CD8-positive, alpha-beta memory T cell (primary cell): ENCODE measurements at places on chromosomes 13 and 19.

GRCh38 chr19:2636897-2637683, 65.4 kb downstream of the GNG7 start:
- DNase-seq: peak; percentile 68

GRCh38 chr13:57740719-57741118, 109.2 kb downstream of the PCDH17 start:
- DNase-seq: no peak

GRCh38 chr13:88042489-88042888, 371.3 kb downstream of the SLITRK5 start:
- DNase-seq: no peak

GRCh38 chr13:73809561-73809960, 324.6 kb downstream of the KLF12 start:
- no peak for DNase-seq

DNA sequence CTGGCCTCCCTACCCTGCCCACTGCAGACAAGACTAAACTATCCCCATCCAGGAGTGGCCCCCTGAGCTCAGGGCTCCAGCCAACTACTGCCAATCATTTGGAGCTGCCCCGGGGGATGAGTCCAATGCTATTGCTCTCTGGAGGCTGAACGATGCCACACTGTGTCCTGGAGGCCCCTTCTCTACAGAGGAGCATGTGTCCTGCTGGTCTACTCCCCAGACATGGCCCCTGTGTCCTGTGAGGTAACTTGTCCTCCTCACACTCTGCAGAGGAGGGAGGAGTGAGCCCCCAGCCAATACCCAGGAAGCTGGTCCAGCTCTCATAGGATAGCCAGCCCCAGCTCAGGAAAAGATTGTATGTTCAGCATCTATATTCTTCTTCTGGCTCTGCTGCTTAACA, 159.1 kb upstream of the GPR12 start:
- DNase-seq: no peak

GRCh38 chr13:43124490-43124889, 101.1 kb downstream of the DNAJC15 start:
- no peak for DNase-seq

DNA sequence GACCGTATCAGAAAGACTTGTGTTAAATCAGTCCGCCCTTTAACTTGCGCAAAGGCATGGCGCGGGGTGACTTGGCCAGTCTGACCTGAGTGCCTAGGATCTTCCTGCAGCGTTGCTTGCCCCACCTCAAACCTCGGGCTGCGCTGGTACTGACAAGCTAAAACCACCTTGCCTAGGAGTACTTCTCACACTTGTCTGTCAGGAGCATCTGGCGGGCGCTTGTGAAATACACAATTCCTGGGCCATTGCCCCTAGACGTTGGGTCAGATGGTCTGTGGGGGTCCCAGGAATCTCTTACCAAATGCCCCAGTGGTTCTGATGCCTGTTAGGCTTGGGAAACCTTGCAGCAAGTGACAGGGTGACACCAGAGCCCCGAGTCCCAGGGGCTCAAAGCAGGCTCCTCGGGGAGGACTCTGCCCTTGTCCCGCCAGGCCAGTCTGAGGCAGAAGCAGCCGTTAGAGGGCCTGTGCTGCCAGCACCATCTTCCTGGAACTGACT, 12.9 kb downstream of the CEBPG start:
- no peak for DNase-seq

DNA sequence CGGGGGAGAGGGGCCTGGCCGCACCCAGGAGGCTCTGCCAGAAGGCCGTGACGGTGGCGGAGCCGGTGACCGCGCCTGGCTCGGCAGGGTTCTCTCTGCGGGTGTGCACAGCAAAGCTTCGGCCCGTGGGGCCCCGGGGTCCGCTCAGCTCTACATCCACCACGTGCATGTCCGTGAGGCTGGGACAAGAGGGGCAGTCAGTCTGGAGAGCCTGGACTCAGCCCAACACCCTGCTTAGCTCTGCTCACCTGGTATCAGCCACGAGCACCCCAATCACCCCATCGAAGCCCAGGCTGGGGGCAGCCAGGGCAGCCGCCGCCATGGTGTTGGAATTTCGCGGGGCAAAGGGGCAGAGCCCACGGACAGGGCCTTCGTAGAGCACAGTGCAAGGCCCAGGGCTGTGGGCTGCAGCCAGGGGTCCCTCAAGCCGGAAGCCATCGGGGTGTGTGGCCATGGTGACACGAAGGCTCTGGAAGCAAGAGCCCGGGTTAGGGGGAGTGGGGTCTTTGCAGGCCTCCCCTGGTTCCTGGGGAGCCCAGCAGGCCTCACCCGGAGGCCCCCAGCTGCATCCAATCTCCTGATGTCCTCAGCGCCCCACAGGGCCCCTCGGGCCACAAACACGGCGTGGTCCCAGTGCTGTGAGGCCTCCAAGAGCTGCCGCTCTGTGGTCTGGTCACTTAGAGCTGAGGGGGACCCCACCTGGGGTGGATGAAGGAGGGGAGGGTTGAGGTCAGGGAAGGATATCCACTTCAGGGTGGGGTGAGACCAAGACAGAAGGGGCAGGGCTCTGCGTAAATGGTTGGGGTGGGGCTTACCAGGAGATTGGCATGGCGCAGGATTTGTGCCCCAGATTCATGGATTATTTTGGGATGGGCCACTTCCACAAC, 1.4 kb downstream of the ASPDH start:
- DNase-seq: no peak

DNA sequence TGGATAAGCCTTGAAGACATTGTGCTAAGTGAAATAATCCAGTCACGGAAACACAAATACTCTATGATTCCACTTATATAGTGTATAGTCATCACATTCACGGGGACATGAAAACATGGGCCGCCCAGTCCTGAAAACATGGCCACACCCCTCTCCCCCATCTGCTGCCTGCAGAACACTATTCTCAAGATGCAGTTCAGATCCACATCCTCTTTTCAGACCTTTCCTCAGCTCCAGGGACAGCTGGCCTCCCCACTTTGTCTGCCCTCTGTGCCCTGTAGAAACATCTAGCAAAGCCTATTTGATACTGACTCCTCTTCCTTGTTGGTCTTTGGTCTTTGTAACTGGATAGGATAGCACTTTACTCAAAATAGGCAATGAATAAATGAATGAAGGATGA, 8.3 kb downstream of the RFX2 start:
- no peak for DNase-seq

DNA sequence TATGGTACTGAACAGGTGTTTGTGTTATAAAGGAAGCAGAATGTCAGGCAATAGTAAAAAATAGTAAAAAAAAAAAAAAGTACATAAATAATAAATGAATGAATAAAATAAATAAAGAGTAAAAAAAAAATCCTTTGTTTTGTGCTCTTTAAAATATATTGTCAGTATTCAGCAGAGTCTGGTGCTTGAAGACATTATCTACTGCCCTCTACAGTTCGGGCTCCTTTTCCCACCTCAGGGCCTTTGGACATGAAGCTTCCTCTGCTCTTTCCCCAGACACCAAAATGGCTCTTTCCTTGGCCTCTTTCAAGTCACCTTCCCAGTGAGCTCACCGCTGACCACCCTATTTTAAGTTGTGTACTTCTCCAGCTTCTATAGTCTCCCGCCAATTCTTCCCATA, 137.5 kb downstream of the TNFRSF19 start:
- no peak for DNase-seq

- no peak for DNase-seq
Observed at GRCh38 chr13:102369302-102369701, 32.5 kb downstream of the FGF14 start.

DNA sequence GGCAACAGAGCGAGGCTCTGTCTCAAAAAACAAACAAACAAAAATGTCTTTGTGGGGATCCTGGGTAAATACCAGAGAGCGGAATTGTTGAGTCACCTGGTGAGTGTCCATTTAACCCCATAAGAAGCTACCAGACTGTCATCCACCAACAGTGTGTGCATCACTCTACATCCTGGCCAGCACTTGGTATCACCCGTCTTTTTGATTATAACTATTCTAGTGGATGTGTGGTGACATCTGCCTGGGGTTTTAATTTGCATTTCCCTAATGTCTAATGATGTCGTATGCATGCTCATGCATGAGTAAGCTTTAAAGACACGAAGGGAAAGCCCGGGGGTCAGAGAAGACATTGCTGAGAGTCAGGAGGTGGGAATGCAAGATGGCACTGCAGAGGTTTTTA, 126.7 kb upstream of the MRI1 start:
- no peak for DNase-seq

DNA sequence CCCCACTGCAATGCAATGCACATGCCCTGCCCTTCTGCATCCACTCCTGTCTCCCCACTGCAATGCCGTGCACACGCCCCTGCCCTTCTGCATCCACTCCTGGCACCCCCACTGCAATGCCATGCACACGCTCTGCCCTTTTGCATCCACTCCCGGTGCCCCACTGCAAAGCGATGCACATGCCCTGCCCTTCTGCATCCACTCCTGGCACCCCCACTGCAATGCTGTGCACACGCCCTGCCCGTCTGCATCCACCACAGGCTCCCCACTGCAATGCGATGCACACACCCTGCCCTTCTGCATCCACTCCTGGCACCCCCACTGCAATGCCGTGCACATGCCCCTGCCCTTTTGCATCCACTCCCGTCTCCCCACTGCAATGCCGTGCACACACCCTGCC, 98.1 kb downstream of the KCTD15 start:
- no peak for DNase-seq

DNA sequence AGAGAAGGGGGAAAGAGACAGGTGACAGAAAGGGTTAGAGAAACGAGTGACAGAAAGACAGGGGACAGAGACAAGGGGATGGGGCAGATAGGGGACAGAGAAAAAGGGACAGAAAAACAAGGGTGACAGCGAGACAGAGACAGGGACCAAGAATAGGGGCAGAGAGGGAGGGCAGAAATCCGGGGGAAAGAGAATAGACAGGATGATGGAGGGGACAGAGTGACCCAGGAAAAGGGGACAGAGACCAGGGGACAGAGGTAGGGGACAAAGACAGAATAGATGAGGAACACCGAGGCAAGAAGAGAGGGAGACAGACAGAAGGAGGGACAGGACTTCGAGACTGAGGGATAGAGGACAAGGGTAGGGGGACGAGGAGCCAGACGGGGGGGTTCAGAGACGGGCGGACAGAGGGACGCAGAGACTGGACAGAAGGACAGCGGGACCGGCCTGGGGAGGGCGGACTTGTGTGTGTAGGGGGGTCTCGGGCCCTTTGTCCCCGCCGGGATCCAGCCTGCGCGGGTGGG, 593 bp downstream of the CADM4 start:
- DNase-seq: no peak

- DNase-seq: no peak
Observed at GRCh38 chr13:38759390-38759789, 72.5 kb downstream of the FREM2 start.

DNA sequence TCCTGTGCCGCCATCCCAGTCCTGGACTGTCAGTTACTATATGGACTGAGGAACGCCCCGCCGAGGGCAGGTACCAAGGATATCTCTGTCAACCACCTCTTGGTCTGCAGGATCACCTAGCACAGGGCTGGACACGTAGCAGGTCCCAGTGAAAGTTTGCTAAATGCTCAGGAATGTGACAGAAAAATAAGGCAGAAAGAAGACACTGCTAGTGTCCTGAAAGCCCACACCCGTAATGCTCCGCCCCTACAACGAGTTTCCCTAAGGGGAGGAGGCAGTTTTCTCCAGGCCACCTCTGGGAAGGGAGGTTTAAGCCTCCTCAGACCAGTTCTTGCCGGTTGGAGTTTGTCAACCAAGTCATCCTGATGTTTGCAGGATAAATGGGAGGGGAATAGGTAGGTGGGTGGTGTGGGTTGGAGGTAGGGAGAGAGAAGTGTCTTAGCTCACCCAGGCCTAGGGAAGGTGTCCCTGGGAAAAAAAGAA, 1.7 kb upstream of the SERTAD3 start:
- no peak for DNase-seq

- no peak for DNase-seq
Observed at GRCh38 chr13:98482476-98483444, 94.1 kb downstream of the STK24 start.

DNA sequence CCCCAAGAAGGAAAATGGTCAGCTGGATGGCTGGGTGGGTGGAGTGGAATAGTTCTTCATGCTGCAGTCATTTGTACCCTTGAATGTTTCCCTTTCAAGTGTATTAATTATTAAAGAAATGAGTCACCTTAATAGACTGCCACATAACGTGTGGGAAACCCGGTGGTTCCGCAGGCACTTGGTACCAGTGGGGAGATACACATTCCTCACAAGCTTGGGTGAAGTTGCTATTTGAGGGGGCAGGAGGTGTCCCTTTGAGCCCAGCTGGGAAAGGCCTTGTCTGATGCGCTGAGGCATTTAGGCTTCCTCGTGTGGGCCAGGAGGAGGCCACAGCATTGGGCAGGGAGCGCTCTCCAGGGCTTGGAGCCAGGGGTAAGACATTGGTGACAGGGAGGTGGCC, 57.7 kb downstream of the ATP8A2 start:
- DNase-seq: no peak

- DNase-seq: no peak
Observed at GRCh38 chr19:30799865-30800755, 427.9 kb downstream of the ZNF536 start.

- no peak for DNase-seq
Observed at GRCh38 chr19:17098326-17098725, 22.7 kb downstream of the MYO9B start.

DNA sequence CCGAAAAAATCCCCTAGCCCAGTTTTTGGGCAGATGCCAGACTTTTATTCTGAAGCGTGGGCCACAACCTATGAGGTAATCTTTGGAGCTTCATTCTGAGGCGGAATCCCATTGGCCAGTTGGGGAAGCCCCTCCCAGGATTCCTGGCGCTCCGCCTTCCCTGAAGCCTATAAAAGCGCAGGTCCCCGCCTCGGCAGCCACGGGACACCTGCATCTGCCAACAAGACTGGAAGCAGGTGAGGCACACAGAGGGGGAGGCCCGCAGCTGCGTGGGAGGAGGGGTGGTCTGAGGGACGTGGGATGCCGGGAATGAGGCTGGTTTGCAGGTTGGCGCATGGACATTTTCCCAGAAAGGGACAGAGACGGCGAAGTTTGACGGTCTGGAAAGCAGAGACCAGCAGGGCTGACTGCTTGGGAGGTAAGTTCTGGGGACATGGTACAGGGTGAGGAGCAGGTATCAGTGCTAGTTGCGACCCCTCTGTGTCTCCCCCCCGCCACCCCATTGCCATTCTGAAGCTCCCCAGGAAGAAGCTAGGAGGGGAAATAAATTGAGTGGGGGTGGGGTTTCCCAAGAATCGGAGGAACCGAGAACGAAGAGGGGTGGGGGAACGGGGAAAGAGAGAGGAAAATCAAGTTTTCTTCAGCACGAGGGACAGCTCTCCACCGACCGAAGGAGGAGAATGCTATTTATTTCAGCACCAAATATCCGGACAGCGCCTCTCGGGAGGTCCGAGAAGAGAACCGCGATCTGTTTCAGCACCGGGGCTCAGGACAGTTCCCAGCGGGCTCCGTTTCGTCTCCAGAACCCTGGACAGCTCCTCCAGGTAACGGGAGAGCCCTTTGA, 22.4 kb upstream of the FEM1A start:
- DNase-seq: peak; percentile 73

- DNase-seq: peak; percentile 47
Observed at GRCh38 chr19:49019242-49019932, 2.5 kb upstream of the LHB start.

- no peak for DNase-seq
Observed at GRCh38 chr19:46886546-46887239, 25.9 kb downstream of the ARHGAP35 start.

- DNase-seq: no peak
Observed at GRCh38 chr19:41328842-41329225, 18.9 kb downstream of the CCDC97 start.

GRCh38 chr13:36850790-36851438, 31.9 kb downstream of the RFXAP start:
- no peak for DNase-seq
